EH (cell line): ENCODE measurements at places on chromosomes 12 and 14.

DNA sequence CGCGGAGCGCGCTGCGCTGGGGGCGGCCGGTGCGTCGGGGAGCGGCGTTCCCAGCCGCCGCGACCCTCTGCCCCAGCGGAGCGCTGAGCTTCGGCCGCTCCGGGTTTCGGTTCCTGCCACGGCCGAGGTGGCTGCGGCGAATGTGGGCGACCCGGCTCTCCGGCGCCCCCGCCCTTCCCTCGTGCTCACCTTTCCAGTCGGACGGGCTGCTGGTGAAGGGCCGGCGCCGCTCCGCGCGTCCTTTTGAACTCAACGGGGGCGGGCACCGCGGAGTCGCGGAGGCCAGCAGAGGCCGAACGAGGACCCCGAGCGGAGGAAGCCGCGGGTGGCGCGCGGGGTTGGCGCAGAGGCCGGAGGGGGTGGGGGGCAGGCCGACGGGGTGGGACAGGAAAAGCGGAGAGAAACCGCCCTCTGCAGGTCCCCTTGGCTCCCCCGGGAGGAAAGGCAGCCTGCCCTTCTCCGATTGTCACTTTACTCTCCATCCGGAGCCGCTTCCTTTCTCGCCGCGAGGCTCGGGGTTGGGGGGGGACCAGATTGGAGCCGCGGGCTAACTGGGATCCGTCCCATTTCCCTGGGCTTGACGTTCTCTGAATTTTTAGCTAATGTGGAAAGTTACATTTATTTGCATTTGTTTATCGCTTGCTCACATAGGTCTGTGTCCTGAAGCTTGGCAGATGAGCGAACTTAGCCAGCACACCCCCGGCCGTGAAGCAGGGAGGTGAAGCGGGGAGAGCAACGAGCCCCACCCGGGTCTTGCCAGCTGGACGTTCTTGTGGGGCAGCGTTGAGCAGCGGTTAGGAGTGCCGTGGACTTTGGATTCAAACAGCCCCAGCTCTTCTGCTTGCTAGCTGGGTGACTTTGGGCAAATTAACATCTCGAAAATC is at the start of gene SMAGP:
Gene SMAGP (minus strand): TSS at position 349 of the 884 bp plus-strand sequence. CDS start 1,137 bp downstream, outside the sequence.
- peak; percentile 70 for DNase-seq

DNA sequence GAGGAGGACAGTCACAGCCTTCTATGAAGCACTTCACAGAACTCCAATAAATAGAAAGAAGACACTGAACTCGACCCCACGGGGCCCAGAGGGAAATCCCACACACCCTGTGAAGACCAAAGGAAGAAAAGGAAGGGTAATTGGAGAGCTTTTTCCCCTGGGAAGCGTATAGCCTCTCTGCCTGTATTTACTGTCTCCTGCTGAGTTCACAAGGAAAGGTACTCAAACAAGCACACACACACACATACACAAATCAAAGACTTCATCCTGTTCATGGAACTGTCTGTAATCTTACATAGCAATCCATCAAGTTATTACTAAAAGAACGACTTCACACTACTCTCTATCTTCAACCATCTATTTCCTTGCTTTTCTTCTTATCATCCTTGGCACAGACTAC is 15.3 kb downstream of the FOXN3 start:
- no peak for DNase-seq

GRCh38 chr12:18706798-18707197 is 31.0 kb downstream of the PLCZ1 start:
- DNase-seq: peak; percentile 33

DNA sequence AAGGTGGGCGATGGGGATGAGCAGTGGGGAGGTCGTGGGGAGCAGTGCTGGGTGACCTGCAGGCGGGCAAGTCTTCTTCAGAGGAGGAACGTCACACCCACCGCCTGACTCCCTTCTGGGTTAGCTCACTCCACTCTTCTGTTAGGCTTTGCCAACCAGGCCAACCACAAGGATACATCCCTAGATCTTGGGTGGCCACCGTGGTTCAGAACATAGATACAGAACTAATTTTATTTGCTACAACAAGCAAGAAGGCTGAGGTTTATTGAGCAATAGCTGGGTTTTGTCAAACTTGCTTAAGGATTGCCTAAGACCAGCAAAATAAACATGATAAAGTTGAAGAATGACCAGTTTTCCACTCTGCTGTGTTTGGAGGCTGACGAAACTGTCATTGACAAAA is 109.4 kb downstream of the DACT1 start:
- peak; percentile 90 for DNase-seq

DNA sequence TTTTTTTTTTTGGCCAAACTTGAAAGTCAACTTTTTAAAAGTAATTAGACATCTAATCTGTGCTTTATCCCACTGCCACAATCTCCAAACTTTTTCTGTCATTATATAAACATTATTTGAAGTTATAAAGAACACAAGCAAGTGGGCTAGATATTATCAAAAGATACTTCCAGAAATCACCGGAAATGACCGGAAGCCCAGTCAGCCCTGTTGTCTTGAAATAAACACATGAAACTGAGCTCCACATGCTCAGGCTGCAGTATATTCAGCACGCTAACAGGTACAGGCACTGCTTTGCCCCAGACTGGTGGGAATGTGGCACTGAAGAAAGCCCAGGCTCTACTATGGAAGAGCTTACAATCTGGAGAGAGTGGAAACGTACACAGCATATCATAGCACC is 158.9 kb upstream of the PLEKHG7 start:
- DNase-seq: no peak

GRCh38 chr14:91367173-91368171 is 50.1 kb downstream of the CCDC88C start:
- no peak for DNase-seq

GRCh38 chr14:84162633-84163032 is 1367.3 kb upstream of the FLRT2 start:
- no peak for DNase-seq

DNA sequence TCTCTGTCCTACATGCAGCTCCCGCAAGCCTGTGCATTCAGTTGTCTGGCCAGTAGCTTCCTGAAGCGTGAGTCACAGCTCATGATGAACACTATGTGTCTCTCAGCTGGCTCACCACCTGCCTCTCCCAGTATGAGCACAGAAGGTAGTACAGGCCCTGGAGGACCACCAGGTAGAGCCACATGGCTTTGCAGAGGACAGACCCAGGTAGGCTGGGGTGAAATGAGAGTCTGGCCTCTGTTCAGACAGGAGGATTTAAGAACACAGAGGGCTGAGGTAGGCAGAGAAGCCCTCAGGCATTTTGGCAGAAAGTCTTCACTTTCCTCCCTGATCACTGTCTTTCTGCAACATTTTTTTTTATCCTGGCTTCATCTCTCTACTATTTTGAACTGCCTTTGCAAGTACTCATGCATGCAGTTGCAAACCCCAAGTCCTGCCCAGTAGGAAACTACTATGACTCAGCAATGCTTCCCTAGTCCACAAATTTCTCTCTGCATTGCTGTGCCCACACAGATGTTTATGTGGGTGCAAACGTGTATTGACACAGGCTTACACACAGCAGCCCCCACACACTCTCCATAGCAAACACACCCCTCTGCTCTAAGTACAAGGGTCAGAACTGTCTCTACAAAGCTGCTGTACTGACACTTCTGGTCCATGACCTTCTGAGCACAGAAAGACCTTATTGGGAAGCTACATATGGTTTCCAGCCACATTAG is 7.2 kb upstream of the SDR9C7 start:
- peak; percentile 74 for DNase-seq

- DNase-seq: no peak
Measured at GRCh38 chr12:3622021-3622821, 130.7 kb downstream of the CRACR2A start.

DNA sequence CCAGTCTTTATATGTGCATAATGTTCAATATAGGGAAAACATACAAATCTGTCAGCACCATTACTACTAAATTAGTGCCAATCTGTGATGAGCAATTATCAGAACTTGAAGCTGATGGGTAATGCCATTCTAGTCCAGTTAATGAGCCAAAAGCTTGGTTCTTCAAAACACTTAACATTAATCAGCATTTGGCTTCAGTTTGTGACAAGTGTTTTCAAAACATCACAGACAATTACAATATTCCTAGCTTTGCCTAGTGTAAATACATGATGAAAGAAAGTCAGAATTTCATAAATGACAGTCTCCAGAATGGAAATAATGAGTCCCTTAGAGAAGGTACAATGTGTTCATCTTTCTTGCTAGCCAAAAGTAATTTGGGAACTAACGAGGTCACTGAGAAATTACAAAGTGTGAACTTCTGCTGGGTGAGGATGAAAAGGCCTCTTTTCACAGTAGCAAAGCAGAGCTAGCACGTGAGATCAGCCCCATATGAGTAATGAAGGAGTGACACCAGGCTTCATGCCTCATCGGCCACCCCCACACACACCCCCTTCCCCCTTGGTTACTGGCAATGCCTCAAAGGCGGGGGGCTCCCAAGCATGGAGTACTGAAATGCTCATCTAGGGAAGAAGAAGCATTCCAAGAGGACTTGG is 180.6 kb upstream of the EEA1 start:
- no peak for DNase-seq

- peak; percentile 97 for DNase-seq
Measured at GRCh38 chr12:14260011-14260993, 105.2 kb upstream of the ATF7IP start.
